SJSA1 (cell line): ENCODE measurements at places on chromosomes 6 and 20. TPM values are rescaled to one million over a fixed set of nuclear protein-coding genes. Genes with fewer than 3 reads are reported as not detected.

- no peaks in the 10 kb centered on the region for H3K4me1 ChIP-seq
- H3K27ac ChIP-seq, result no peak overlapping the region
- no peaks in the 10 kb centered on the region for H3K27me3 ChIP-seq
- peaks cover 13% of the 10 kb centered on the region for H3K36me3 ChIP-seq
- no peak for DNase-seq
Measured at GRCh38 chr6:107941627-107942026, 16.4 kb downstream of the SEC63 start.

DNA sequence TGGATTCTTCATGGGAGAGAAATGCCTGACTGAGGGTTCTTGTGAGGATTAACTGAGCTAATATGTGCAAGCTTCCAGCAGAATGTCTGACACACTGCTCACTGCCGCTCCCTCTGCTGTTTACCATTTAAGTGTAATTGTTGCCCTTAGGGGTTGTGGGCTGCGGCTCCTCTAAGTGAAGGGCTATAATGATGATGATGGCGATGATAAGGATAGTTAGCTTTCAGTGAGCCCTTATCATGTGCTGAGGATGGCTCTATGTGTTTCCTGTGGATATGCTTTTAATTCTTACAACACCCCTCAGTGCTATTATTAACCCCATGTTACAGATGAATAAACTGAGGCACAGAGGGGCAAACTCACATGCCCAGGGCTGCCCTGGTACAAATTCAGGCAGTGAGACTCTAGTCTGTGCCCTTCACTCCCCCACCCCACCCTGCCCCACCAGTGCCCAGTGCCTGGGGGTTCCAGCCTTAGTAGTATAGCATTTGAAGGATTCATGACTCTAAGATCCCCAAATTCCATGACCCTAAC is 33.4 kb downstream of the TGM2 start:
- no peak for DNase-seq
- peaks cover 24% of the 10 kb centered on the region for H3K36me3 ChIP-seq
- no peaks in the 10 kb centered on the region for H3K27me3 ChIP-seq
- H3K4me1 ChIP-seq, result peaks cover 47% of the 10 kb centered on the region
- no peak overlapping the region for H3K4me3 ChIP-seq

DNA sequence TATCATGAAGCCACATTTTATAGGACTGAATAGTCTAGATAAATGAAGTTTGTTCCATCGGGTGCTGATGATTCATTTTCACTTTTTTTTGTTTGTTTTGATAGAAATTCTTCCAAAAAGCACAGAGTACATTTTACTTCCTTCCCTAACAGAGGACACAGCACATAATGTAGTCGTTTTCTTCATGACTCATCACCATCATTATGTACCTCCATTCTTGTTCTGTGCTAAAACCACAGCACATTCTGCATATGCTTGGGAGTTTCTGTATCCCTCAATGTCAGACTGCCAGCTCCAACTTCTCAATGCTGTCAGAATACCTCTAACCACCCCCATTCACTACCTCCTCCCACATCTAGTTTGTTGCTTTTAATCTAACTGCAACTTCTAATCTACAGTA is 1004.9 kb upstream of the ADGRB3 start:
- no peaks in the 10 kb centered on the region for H3K36me3 ChIP-seq
- H3K27ac ChIP-seq, result no peak overlapping the region
- no peaks in the 10 kb centered on the region for H3K4me1 ChIP-seq
- no peak for DNase-seq
- no peaks in the 10 kb centered on the region for H3K27me3 ChIP-seq

- DNase-seq, result no peak
- H3K27me3 ChIP-seq, result no peaks in the 10 kb centered on the region
- no peak overlapping the region for H3K4me3 ChIP-seq
- no peak overlapping the region for H3K27ac ChIP-seq
- H3K4me1 ChIP-seq, result no peaks in the 10 kb centered on the region
Measured at GRCh38 chr6:102356170-102356569, 962.7 kb downstream of the GRIK2 start.

DNA sequence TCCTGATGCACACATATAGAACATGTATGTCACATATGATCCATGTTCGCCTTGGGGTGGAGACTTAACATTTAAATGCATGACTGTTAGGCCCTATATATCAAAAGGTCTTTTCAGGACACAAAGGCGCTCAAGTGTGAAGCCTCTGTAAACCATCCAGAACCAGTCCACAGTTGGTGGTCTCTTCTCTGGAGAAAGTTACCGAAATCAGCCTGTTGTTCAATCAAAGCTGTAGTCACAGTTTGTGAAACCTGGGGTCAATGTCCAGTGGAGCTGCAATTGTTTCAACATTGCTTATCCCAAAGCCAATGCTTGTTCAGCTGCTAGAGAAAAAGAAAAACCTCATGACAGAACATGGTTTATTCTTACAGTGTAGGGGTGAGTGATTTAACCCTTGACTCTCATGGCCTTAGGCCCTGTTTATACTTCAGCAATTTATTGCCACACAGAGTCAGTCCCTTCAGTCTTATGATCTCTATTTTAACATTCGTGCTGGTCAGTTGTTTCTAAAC is 193.6 kb upstream of the CST7 start:
- no peaks in the 10 kb centered on the region for H3K36me3 ChIP-seq
- 0 out of 2 replicates have a peak, but pooled peaks cover 2% of the 10 kb centered on the region for H3K27me3 ChIP-seq
- H3K27ac ChIP-seq, result no peak overlapping the region
- DNase-seq, result no peak
- peaks cover 6% of the 10 kb centered on the region; the same call in 1 of the 2 replicates for H3K4me1 ChIP-seq

EYS gene
- total RNA-seq, result not detected in 2 replicates
